ENCODE measurements at places on chromosomes 2 and 18.

DNA sequence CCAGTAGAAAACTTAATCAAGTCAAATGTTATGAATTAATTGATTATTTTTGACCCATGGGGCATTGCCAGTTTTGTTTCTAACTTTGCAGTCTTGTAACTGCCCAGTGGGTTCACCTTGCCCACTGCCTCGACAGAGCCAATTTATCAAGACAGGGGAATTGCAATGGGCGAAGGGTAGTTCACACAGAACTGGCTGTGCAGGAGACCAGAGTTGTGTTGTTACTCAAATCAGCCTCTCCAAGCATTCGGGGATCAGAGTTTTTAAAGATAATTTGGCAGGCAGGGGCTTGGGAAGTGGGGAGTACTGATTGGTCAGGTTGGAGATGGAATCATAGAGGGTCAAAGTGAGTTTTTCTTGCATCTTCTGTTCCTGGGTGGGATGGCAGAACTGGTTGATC, 168.5 kb upstream of the COPS8 start:
- DNase-seq = no peak

DNA sequence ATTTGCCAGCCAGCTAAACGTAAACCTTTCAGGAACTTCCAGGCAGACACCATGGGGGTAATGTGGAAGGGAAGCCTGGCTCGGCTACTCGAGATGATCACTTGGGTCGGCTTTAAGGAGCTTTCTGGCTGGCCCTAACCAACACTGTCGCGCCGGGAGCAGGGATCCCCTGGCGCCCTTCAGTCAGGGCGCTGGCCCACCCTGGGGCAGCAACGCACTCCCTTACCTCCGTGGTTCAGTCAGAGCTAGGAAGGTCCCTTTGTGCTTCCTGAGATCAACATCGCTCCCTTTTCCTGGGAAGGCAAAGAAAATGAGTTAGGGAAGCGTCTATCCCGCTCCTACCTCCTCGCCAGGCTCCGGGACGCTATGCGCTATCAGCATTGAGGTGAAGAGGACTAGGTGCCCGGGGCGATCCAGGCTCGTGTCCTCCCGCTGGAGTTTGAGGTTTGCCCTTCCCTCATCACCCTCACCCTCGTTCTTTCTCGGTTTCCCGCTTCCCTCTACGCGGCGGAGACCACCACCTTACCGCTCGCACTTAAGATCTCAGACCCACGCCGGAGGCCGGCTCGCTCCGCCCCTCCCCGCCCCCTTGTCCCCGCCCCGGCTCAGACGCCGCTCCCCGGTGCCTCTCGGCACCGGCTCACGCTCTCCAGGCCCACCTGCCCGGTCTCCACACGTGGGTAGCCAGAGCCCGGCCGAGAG, 449 bp upstream of the ATRAID start:
- DNase-seq = no peak

DNA sequence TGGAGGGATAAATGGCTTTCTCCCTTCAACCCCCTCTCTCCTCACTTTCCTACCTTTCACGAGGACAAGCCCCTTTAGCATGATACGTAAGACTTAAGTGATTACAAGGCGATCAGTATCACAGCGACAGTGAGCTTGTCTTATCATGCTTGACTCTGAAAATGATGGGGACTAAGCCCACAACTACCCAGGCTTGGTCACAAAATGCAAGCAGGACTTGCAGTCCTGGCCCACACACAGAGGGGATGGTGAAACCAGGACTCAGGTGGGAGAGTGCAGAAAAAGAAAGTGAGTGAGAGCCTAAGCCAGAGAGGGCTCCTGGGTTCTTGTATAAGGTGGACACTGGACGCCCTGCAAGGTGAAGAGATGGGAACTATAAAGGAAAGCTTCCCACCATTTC, 95.7 kb upstream of the ARL4C start:
- no peak for DNase-seq

GRCh38 chr2:96245609-96246390, 20.0 kb downstream of the TMEM127 start:
- no peak for DNase-seq

DNA sequence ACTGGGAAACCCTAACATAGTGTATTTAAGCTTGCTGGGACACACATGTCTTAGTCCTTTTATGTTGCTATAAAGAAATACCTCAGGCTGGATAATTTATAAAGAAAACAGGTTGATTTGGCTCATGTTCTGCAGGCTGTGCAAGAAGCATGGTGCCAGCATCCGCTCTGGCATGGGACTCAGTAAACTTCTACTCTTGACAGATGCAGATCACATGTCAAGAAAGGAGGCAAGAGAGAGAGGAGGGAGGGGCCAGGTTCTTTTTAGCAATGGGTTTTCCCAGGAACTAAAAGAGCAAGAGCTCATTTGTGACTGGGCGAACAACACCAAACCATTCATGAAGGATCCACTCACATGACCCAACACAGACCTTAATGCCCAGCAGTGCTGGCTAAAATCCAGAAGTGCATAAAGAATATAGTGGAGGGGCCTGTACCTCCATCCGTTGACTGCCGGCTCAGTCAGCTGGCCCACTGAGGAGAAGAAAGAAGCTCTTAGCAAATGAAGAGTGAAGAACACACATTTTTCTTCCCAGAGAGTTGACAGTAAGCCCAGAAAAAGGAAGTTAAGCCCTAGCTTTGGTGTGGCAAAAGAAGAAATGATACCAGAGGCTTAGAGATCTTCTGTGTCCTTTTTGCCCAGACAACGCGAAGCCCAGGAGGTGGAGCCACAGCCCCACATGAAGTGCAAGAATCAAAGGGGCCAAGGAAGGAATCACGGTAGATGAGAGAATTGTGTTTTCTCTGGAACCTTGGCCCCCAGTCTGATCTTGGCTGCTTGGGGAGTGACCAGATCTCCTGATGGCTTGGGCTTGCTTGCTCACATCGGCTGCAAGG, 183.5 kb upstream of the FAM98A start:
- DNase-seq = no peak

- no peak for DNase-seq
Observed at GRCh38 chr2:241149675-241149924, 328 bp upstream of the PASK start.

Data from stimulated activated CD4-positive, alpha-beta T cell treated with anti-CD3 and anti-CD28 coated beads, TNF-alpha, amount 100 ng/mL, for 4 hours (primary cell).